ENCODE measurements at places on chromosomes 7 and 10.
A peak's percentile ranks its signal among the peaks of the same experiment; 100 is the strongest.

DNA sequence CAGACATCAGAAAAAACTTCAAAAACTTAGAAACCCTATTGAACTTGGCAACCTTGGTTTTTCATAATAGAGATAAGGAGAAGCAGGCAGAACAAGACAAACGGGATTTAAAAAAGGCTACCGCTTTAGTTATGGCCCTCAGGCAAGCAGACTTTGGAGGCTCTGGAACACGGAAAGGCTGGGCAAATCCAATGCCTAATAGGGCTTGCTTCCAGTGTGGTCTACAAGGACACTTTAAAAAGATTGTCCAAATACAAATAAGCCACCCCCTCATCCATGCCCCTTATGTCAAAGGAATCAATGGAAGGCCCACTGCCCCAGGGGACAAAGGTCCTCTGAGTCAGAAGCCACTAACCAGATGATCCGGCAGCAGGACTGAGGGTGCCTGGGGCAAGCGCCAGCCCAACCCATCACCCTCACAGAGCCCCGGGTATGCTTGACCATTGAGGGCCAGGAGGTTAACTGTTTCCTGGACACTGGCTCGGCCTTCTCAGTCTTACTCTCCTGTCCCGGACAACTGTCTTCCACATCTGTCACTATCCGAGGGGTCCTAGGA is 115.3 kb downstream of the NRCAM start:
- no peak for DNase-seq

GRCh38 chr10:129494740-129495139 is 27.7 kb downstream of the MGMT start:
- no peak for DNase-seq

DNA sequence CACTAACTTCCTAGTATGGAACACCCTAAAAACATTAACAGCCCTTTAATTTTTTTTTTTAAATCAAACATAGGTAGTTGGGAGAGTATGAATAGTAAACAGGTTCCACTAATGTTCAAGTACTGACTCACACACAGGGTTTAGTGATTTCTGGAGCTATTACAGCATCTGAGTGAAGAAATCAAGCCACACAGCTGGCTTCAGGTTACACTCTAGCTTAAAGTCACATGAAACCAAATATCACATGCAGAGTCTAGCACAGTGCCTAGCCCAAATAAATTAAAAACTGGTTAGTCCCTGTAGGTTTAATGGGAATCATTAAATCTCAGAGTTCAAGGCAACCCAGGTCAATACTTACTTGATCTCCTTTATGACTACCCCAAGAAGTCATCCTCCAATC is 11.6 kb downstream of the PANK1 start:
- no peak for DNase-seq

DNA sequence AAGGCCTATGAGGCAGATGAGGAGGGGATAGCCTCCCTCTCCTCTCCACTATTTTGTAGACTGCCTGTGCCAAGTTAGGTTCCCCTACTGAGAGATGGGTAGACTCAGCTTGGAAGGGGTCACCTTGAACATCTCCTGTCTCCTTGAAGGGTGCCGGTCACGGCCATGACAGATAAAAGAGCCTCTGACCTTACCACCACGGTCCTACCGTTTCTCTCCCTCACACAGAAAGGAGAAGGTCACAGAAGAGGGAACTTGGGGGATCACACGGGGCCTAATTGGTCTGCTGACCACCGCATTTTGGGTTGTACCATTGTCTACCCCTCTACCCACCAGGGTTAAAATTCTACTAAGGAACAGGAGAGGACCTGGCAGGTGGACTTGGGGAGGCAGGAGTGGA is 17.0 kb downstream of the PRSS2 start:
- no peak for DNase-seq

DNA sequence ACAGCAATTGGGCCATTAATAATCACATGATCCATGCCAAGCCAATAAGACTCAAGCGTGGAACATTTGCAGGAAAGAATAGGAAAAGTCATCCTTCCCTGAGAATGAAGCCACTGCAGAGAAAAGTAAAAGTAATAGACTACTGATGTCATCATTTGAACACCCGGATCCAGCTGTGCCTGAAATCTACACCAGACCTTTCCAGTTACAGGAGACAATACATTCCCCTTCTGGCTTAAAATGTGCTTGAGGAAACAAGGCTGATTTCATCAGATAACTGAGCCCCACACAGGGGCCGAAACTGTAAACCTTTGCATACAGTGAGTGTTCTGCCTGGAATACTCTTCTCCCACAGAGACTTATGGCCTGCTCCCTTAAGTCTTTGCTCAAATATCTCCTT is 232.8 kb downstream of the KCNMA1 start:
- no peak for DNase-seq

- DNase-seq: no peak
Measured at GRCh38 chr7:137961200-137962177, 40.4 kb downstream of the CREB3L2 start.

DNA sequence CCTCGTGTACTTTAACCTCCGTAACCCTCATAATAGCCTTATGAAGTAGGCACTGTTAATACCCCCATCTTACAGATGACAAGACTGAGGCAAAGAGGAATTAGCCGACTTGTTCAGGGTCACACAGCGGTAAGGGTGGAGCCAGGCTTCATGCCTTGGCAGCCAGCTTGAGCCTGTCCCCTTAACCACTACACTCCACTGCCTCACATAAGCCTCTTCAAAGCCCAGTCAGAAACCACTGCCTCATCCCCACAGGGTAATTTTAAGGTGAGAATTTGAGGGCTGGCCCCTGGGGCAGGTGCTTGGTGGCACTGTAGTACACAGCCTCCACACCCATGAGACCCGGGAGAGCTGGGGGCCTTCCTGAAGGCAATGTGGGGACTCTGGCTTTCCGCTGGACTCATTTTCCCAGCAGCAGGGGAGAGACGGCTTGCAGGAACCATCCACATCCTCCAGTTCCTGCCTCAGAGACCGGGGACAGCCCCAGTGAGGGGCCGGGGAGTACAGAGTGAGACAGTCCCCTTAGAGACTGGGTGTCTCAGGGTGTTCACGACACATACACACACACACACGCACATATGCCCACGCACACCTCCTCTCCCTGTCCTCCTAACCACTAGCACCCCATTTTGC is 7.6 kb upstream of the C10orf105 start:
- DNase-seq: no peak

DNA sequence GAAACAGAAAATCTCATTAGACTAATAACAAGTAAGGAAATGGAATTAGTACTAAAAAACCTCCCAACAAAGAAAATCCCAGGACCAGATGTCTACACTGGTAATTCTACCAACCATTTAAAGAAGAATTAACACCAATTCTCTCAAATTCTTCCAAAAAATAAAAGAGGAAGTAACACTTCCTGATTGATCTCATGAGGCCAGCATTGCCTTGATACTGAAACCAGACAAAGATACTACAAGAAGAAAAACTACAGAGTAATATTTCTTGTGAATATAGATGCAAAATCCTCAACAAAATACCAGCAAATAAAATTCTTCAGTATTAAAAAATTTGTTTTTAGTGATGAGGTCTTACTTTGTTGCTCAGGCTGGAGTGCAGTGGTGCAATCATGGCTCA is 21.3 kb downstream of the GCK start:
- no peak for DNase-seq

DNA sequence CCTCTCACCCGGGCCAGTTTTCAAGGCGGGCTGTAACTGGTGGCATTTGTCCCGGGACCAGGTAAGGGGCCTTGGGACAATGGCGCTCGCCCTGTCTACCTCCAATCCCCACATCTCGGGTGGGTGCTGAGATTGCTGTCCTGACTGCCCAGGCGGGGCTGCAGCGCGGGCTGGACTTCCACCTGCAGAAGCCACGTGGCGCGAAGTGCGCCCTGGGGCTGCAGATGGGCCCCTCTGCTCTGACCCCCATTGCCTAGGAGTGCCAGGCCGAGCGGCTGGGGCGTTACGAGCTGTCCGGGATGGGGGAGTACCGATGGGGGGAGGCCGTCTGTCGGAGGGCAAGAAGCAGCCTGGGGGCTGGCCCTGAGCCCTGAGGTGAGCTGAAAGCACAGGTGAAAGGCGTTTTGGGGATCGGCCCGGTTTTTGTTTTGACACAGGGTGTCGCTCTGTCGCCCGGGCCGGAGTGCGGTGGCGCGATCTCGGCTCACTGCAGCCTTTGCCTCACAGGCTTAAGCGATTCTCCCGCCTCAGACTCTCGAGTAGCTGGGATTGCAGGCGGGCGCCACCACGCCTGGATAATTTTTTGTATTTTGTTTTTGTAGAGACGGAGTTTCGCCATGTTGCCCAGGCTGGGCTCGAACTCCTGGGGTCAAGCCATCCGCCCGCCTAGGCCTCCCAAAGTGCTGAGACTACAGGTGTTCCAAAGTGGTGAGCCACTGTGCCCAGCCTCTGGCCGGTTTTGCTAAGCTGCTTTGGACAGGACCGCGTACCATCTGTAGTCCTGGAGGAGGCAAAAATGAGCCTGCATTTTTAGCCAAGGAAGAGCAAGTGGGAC is at the start of gene SFXN2:
TSS of gene SFXN2 (plus strand) at position 16 of the 835 bp plus-strand sequence. CDS start 12,001 bp downstream, outside the sequence.
- DNase-seq: no peak

GRCh38 chr7:18570890-18571478 is 75.4 kb downstream of the HDAC9 start:
- no peak for DNase-seq

GRCh38 chr7:1769286-1770200 is 99.5 kb downstream of the ELFN1 start:
- DNase-seq: no peak

GRCh38 chr10:132162021-132162531 is 24.7 kb upstream of the DPYSL4 start:
- peak; percentile 33 for DNase-seq
